ENCODE measurements at places on chromosomes 3 and 15. TPM values are rescaled to one million over a fixed set of nuclear protein-coding genes. Genes with fewer than 3 reads are reported as not detected.

RBP2 gene
- total RNA-seq = not detected

TTLL3 gene
- 14.9 TPM for total RNA-seq

ALG1L2 gene
- total RNA-seq = 0.46 TPM

TMC3 gene
- 0.06 TPM for total RNA-seq

GABRA5 gene
- 0.61 TPM for total RNA-seq
